SK-N-DZ (cell line): ENCODE measurements at places on chromosomes 16 and 17.

- DNase-seq = no peak
Measured at GRCh38 chr16:870856-871561, 70.5 kb upstream of the GNG13 start.

DNA sequence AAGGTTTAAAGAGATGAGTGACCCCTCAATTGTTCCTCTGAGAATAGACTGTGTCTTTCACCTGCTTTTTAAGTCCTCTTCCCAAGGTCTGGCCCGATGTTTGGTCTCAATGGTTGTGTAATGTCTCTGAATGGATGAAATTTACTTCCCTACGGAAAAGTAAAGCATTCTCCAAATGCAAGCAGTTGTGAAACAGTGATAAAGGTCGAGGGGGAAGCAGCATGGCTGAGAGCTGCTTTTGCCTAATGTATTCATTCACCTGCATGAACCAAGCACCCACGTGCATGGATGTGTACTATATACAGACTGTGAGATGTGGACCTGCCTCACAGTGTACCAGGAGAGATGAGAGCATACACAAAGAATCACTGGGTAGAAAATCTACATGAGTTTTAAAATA, 11.4 kb downstream of the MRPS23 start:
- no peak for DNase-seq

- DNase-seq = no peak
Measured at GRCh38 chr16:84048871-84049270, 6.3 kb upstream of the SLC38A8 start.

GRCh38 chr17:64069143-64069542, 48.7 kb upstream of the ICAM2 start:
- DNase-seq = no peak

DNA sequence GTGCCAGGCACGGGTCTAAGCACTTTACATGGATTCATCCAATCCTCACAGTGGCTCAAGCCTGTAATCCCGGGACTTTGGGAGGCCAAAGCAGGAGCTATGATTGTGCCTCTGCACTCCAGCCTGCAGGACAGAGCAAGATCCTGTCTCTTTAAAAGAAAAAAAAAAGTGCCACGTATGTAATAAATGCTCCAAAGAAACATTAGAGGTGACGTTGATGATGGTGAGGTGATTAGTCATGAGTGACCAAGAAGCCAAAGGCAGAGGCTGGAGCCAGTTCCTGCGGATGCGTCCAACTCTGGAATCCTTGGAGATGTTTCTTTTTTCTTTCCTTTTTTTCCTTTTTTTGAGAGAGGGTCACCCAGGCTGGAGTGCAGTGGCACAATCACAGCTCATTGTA, 59.4 kb upstream of the SIAH1 start:
- DNase-seq = no peak

GRCh38 chr16:31354394-31355291, at the start of gene ITGAX:
Gene ITGAX, plus strand, starts transcription at chr16:31355176. Its CDS starts 79 bp downstream, at chr16:31355255.
- no peak for DNase-seq

DNA sequence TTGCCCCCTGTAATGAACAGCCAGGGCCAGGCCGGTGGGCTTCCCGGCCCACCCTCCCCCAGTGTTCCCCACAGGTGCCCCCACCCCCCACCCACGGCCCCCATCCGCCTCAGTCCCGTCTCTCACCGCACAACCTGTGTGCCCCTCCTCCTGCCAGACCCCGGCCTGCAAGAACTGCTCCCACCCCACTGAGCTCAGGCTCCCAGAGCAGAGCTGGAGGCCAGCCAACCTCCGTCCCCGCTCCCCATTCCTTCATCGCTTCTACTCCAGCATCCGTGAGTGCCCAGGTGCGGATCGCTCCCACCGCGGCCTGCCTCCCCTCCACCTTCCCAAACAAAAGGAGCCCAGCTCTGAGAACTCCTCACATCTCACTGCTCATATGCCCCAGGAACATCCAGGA, 4.2 kb downstream of the MVD start:
- DNase-seq = no peak

DNA sequence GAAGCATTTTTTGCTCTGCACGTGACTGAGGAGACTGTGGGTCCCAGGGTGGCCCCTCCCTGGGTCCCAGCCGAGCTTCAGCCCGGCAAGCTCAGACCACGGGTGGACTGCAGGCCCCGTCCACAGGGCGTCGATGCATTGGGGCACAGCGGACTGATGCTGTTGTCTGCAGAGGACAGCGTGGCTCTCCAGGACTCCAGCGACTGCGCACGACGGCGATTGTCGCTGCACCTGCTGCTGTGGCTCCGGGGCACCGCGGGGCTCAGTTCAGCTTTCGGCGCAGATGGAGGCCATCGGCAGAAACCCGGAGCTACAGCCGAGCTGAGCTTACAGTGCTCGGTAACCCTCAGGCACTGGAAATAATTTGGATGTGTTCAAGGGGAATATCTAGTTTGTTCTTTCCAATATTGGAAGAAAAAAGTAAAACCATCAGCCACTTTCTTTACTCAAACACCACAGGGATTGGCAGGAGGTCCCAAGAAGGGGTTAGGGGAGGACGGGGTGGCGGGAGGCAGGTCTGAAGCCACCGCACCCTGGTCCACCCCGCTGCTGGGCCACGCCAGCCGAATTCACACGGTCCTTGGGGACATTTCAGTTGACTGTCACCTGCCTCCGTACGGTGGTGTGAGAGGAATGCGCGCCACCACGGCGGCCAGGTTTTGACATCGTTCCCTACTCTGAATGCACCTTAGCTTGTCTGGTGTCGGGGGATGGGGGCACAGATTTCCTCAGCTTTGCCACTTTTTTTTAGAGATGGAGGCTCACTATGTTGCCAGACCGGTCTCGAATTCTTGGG, 88.7 kb upstream of the RPH3AL start:
- no peak for DNase-seq

- DNase-seq = no peak
Measured at GRCh38 chr17:17018612-17019429, 23.4 kb upstream of the MPRIP start.

- DNase-seq = no peak
Measured at GRCh38 chr17:13302983-13303382, 285.2 kb upstream of the ELAC2 start.

DNA sequence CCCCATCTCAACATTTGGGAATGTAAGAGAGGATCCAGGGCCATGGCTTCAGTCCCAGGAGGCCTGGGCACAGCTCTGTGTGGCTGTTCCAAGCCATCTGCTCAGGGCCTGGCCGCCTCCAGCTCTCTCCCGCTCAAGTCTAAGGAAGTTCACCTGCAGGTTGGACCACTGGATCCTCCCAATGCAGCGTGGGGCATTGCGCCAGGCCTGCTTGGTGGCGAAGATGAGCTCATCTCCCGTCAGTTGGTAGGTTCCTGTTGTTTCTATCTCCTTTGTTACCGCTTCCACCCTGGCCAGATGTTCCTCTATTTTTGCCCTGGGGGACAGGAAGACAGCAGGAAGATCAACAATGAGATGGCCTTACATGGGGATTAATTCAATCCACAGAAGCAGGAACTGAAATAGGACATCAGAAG, 17.5 kb downstream of the NOS2 start:
- no peak for DNase-seq

DNA sequence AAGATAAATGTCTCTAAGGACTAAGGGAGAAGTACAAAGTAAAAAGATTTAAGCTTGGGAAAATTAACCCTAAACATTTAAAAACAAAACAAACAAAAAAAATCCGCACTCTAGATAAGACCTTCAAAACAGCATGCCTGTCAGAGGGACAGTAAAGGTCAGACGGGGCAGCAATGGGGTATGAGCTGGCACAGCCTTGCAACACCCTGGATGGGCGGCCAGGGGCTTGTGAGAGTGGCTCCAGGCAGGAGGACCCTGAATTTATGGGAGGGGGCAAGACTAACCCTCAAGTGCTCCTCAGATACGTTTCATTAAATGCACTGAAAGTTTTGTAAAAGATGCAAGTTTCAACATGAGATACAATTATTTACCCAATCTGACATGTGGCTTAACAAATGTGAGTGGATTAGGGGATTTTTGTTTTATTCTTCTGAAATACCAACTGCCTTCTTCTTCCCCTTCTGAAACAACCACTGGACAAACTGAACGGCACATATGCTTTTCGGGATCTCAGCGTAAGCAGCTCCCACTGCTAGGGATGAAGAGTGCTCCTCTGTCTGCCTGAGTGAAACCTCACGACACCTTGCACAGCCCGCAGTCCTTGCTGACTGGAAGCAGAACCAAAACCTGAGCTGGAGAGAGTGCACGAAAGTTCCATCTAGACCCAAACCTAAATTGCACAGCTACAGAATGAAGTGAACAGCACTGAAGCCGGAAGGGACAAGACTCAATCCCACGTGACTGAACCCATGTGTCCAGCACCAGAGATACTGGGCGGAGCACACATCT, 128.4 kb downstream of the ANKRD11 start:
- DNase-seq = no peak

DNA sequence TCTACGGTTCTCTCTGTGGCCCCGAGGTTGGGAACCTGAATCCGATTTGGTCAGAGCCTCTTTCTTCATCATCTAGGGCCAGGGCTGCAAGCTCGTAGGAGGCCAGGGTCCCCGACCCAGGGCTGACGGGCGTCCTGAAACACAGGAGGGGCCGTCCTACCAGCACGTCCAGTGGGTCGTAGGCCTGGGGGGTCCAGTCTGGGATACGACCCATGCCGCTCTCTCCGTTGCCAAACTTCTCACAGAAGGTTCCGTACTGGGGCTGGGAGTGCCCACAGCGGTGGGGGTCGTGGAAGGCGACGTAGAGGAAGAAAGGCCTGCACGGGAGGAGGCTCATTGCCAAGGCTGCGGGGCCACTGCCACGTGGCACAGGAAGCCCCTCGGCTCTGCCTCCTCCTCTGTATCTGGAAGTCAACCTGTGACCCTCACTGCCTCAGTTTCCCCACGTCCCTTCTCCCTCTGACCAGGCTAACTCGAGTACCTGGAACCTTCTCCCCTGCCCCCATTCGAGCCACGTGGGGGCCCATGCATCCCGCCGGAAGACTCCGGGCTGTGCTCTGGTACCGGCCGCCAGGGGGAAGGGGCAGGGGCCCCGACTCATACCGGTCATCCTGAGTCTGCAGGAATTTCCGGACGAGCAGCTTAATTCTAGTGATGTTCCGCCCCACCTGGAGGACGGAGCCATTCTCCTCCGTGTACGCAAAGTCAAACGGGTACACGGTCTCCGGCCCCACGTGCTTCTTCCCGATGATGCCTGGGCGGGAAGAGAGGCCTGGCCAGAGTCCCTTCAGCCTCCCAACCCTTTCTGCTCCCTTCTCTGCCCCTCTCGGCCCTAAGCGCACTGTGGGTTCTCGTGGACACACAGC, 5.9 kb downstream of the SGSH start:
- DNase-seq = no peak

DNA sequence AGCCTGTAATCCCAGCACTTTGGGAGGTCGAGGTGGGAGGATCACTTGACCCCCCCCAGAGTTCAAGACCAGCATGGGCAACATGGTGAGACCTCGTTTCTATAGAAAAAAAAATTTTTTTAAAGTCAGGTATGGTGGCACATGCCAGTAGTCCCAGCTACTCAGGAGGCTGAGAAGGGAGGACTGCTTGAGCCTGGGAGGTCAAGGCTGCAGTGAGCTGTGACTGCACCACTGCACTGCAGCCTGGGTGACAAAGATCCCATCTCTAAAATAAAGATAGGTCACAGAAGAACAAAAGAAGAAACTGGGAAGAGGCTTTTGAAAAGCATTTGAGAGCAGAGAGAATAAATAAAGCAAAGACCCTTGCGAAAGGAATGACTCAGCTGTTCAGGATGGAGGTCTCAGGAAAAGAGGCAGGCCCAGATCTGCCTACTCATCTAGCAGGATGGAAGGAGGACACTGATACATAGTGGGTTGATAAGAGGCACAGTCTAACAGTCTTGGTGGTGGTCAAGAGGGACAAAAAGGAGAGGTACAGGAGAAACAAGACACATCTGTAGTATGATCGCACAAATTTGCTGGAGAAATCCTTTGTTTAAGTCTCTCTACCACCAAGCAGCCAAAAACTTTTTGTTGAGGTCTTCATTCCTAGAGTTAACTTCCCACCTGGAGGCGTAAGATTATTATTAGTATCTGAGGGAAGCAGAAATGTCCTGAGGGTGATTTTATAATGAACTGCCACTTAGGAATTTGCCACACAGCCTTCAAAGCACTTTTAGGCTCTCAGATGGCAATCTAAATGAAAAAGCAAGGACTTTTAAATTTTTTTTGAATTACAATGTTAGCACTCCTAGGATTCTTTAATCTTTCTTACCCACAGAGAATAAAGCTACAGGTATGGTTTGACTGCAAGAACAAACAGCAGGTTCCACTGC, 17.6 kb downstream of the ZSWIM7 start:
- DNase-seq = no peak

DNA sequence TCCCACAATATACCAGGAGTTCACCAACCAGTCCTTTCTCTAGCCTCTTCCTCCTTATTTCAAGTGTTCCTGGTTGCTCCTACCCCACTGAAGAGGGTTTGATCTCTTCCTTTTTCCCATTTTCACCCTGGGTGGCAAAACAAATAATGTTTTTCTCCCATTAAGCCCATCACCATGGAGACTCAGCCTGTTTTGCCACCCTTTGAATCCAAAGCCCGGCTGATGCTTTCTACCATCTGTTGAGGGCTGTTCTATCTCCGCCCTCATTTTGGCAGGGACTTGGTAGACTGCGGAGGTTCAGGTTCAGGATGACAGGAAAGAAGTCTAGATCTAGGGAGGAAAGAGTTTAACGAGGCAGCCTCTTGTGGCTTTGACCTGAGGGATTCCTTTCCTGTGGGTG, 2.6 kb downstream of the DNAH2 start:
- no peak for DNase-seq

GRCh38 chr17:14204084-14204483, 32.6 kb downstream of the CDRT15 start:
- DNase-seq = no peak

- DNase-seq = no peak
Measured at GRCh38 chr16:17339764-17340541, 130.8 kb downstream of the XYLT1 start.

GRCh38 chr16:75593825-75594820, 27.9 kb downstream of the GABARAPL2 start:
- DNase-seq = peak; percentile 27

GRCh38 chr17:38748149-38748891, at the start of gene PCGF2:
Gene PCGF2, minus strand, starts transcription at chr17:38748336. Its CDS starts 7,934 bp downstream, at chr17:38740402.
- DNase-seq = peak; percentile 96

DNA sequence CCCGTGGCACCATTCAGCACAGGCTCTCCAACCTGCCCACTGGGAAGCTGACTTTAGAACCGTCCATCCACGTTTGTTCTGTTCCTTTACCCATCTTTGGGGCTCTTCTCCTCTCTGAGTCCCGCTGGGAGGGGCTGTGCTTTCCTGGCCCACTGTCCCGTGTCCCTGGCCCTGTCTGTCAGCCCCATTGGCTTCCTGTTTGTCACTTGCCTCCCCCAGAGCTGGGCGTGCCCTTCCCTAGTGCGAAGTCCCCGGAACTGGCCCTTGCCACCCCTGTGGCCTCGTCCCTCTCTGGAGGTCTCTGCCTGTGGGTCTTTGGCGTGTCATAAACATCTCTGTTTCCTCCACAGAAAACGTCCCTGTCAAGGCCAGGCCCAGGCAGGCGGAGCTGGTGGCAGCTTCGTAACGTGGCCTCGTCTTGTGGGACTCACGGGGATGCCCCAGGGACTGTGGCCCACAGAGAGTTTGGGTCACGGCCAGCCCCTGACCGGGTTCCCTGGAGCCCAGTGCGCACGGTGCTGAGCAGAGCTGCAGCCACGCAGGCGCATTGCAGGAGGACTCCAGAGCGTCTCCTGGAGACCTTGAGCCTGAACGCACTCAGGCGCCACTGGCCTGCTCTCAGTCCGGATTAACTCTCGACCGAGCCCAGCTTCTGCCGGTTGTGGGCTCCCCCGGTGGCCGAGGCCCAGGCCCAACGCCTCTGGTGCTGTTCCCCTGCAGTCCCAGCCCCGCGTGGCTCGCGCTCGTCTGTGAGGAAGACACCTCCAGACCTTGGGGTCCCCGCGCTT, 7.3 kb downstream of the CHMP6 start:
- DNase-seq = no peak

GRCh38 chr17:44831371-44831770, 1.3 kb upstream of the GJC1 start:
- DNase-seq = no peak
